ENCODE measurements at places on chromosomes 7 and 10.

- no peak for DNase-seq
Measured at GRCh38 chr7:37724732-37725131, 41.2 kb downstream of the GPR141 start.

DNA sequence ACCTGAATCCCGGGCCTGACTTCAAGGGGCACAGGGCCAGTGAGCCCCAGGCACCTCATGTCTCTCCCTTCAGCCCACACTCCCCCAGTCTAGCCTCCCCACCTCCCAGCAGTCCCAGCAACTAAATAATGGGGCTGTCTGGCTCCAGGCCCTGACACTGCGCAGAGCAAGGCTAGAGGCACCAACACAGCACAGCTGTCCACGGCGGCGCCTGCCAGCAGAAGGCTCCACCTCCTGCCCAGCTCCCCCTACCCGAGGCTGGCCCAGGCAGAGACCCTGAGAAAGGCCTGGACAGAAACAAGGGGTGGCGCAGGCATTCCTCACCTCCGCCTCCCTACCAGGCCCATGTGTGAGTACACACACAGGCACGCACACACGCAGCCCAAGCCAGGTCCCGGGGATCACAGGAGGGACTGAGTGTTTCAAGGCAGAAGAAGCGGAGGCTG lies 6.1 kb downstream of the KCNH2 start:
- DNase-seq: peak; percentile 85

GRCh38 chr10:133039107-133039802 lies 48.5 kb upstream of the ADGRA1 start:
- no peak for DNase-seq

- no peak for DNase-seq
Measured at GRCh38 chr7:157394246-157395191, 57.7 kb downstream of the DNAJB6 start.

GRCh38 chr10:7587168-7587864 lies 79.5 kb downstream of the ITIH5 start:
- DNase-seq: no peak

- no peak for DNase-seq
Measured at GRCh38 chr7:38481401-38481800, 149.8 kb downstream of the AMPH start.

- no peak for DNase-seq
Measured at GRCh38 chr7:106501605-106502580, 159.1 kb downstream of the CCDC71L start.

DNA sequence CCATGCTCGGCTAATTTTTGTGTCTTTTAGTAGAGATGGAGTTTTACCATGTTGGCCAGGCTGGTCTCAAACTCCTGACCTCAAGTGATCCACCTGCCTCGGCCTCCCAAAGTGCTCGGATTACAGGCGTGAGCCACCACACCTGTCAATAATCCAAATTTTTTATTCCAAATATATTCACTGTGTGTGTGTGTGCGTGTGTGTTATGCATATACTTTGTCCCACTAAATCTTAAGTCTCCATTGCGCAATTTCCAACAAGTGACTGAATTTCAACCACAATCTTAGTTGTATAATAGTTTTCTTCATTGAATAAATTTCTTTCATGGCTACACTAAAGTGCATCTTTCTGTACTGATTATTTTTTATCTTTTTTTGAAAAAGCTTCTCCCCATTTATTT lies 2.7 kb downstream of the KRIT1 start:
- DNase-seq: no peak

DNA sequence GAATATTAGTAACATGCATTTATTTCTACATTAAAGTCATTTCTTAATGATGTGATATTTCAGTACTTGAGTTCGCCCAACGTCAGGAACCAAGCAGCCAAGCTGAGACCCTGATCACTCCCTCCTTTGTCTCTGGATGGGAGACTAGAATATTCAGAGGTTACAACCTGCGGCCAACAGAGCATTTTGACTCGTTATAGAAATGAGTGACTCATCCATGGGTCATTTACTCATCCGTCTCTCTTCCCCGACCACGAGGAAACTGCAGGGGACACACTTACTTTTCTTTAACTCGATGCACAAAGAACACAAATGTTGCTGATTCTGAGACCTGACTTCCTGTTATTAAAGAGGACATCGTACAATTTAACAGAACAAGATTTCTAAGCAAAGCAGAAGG lies 343.3 kb downstream of the FRMD4A start:
- no peak for DNase-seq

DNA sequence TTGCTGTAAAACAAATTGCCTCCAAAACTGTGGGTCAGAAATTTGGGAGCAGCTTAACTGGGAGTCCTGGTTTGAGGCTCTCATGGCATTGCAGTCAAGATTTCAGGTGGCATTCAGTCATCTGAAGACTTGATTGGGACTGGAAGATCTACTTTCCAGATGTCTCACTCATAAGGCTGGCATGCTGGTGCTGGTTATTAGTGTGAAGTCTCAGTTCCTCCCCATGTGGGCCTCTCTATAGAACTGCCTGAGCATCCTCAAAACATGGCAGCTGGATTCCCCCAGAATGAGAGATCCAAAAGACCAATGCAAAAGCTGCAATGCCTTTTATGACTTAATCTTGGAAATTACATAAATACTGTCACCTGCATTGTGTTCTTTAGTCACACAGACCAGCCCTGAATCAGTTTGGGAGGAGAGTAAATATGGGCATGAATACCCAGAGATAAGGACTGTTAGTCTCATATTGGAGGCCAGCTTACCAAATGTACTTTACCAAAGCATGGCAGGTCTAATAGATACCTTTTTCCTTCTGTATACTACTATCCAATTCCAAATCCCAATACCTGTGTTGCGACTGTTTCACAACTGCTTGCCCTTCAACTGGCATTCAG lies 6.5 kb upstream of the HERPUD2 start:
- no peak for DNase-seq

GRCh38 chr10:7397049-7398035 lies 13.5 kb downstream of the SFMBT2 start:
- DNase-seq: peak; percentile 23
